ENCODE measurements at places on chromosomes 3 and 15.
A peak's percentile ranks its signal among the peaks of the same experiment; 100 is the strongest.

DNA sequence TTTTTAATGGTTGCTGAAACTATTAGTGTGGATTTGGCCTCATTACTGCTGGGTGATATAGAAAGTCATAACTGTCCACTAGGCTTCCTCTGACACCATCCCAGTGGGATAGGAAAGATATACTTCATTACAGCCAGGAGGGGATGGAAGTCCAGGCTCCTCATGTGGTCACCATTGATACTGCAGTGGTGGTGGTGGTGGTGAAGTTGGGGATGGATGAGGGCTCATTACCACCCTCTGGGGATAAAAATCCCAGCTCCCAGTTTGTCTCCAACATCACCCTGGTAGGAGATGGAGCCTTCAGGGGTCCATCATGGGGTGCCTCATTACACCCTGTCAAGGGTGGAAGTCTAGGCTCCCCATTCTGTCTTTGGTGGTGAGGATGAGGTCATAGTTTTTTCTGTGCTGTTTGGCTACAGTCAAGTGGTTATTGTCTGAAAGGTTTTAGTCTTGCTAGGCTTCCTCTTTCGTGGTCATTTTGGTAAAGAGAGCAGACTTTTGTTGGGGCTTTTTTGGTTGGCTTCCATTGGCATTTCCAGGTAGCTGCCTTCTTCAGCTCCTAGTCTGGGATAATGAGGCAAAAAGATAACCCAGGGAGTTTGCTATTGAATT, 30.1 kb upstream of the FILIP1L start:
- DNase-seq = no peak

GRCh38 chr3:32909999-32910398, 41.4 kb upstream of the CCR4 start:
- DNase-seq = no peak

- no peak for DNase-seq
Measured at GRCh38 chr3:37905987-37906674, 44.5 kb downstream of the CTDSPL start.

DNA sequence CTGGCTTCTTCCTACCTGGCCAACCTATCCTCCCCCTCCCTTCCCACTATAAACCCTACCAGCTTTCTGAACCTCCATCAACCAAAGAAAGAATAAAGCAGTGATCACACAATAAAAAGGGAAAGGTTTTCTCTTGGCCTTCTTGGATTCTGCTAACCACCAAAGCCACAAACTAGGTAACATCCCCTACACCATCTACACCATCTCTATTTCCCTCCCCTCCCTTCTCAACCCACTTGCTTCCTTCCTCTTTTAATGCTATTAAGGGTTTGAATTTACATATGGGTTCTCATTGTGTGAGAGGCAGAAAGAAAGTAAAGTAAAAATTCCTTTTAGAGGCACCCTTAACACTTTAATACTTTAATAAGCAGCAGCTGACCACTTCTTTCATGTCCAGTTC, 25.8 kb upstream of the RSL24D1 start:
- DNase-seq = no peak

- no peak for DNase-seq
Measured at GRCh38 chr3:195150181-195151118, 120.5 kb downstream of the XXYLT1 start.

GRCh38 chr3:184040010-184040409, 8.5 kb downstream of the HTR3D start:
- DNase-seq = no peak

DNA sequence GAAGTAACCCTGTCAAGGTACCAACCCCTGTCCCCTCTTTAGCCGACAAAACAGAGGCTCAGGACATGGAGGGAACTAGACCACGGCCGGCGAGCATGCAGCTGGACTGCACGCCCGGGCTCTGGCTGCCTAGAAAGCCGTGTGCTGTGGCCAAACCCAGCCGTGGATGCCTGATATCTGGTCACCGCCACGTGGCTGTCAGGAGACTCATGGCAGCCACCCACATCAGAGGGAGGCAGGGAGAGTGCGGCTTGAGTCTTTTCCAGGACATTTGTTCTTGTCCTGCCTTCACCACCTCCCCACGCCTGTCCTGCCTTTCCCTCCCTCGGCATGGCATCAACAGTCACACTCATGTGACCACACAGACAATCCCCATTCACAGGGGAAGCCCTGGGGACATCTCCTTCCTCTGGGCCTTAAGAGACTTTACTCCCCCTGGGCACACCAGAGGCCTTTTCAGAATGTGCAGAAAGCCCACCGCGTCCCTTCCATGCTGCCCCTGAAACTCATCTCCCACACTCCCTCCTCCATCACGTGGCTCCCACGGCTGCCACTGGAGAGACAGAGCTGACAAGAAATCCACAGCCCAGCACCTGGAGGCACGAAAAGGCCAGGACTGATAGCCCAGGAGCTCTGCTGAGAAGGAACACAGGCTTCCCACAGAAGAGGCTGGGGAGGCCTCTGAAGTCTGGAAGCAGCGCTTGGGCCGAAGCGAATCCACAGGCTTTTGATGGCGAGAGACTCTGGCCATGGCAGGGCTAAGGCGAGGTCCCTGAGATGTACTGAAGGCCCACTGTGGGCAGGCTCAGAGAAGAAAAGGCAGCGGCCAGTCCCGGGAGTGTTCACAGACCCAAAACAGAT, 71.2 kb upstream of the IQSEC1 start:
- no peak for DNase-seq

DNA sequence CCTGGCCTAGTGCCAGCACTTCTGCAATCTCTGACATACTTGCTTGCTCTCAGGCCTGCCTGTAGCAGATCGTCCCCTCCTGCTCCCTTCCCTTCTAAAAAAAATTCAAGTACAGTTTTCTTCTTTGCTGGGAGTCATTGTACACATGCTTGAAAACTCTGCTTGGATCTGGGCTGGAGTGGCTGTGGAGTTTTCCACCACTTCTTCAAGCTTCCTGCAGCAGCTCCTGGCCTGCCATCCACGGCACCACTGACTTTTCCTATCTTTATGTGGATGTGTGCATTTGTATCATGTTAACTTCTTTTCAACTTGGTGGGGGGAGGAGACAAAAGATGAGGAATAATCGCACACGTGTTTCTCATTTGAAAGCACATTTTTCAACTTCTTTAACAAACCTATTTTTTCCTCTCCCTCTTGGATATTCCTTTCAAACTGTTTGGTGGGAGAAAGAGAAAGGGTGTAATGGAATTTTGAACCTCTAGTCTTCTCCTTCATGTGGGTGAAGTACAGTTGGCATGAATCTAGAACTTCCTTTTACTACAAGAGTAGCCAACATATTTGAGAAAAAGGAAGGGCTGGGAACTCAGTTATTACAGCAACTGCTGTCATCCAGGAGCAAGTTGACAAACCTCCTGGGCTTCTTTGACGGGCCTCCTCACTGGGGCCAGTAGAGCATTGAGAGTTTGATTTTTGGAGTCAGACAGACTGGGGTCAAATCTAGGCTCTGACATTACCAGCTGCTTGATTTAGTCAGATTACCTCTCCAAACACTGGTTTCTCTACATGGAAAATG, 61.2 kb upstream of the LRTM1 start:
- peak; percentile 36 for DNase-seq

- no peak for DNase-seq
Measured at GRCh38 chr3:43998370-43998835, 243.3 kb upstream of the TOPAZ1 start.

- no peak for DNase-seq
Measured at GRCh38 chr3:17850448-17850847, 108.0 kb upstream of the TBC1D5 start.

- no peak for DNase-seq
Measured at GRCh38 chr3:67884345-67884744, 229.9 kb upstream of the SUCLG2 start.

DNA sequence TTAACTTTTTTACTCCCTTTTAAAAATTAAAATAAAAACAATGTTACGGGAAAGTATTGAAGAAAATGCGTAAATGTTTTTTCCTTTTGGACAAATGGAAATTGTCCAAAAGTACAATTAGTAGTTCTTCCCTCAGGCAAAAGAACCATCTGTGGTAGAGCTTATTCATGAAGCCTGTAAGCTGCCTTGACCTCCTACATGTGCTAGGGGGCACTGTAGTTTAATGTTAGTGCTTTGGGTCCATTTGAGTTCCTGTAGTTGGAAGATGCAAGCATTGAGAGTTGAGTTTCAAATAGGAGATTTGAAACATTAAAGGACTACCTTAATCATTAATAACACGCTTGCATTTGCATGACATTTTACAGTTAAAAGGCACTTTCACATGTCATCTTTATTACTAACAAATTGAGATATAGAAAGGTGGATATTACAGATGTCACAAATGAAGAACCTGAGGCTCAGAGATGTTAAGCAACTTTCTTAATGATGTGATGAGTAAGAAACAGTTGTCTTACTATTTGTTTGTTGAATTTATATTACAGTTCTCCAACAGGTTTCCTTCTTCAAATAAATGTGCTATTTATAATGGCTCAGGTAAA, 1.8 kb upstream of the ZNF385D start:
- DNase-seq = no peak

GRCh38 chr3:143514874-143515273, 333.4 kb downstream of the SLC9A9 start:
- no peak for DNase-seq

DNA sequence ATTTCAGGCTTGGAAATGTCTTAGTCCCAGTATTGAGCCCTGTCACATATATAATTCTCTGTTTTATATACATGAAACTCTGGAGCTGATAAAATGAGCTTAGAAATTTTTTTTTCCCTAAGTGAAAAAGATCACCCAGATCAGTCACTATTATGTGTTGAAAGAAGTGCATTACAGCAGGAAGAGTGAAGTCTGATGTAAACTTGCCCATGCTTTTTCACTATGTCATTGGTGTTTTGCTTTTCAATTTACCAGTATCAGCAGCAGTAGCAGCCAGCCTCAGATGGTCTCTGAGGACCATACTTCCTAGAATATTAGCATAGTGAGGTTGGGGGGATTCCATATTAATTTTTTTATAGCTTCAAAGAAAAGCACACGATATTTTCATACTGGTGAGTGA, 255.6 kb upstream of the KCNH8 start:
- DNase-seq = no peak

GRCh38 chr3:115789481-115789880, 166.2 kb downstream of the GAP43 start:
- DNase-seq = no peak

GRCh38 chr3:128011140-128011539, 41.1 kb upstream of the SEC61A1 start:
- DNase-seq = peak; percentile 35

- DNase-seq = no peak
Measured at GRCh38 chr3:176992565-176992964, 204.7 kb downstream of the TBL1XR1 start.

DNA sequence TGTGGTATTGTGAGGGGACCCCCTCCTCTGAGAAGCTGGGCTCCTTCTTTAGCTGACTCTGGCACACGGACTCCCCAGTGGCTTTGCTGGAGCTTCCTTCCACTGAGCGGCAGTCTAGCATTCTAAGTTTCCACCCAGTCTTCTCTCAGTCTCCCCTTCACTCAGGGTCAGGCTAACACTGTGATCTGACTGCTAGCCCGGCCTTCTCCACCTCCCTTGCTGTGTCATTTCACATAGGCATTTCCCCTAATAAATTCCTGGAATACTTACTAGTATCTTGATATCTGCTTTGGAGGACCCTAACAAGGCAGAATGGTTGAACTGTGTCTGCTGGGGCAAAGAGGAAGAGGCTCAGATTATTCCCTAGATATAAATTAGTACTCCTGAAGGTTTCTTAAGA, 106.2 kb upstream of the THBS1 start:
- DNase-seq = no peak

DNA sequence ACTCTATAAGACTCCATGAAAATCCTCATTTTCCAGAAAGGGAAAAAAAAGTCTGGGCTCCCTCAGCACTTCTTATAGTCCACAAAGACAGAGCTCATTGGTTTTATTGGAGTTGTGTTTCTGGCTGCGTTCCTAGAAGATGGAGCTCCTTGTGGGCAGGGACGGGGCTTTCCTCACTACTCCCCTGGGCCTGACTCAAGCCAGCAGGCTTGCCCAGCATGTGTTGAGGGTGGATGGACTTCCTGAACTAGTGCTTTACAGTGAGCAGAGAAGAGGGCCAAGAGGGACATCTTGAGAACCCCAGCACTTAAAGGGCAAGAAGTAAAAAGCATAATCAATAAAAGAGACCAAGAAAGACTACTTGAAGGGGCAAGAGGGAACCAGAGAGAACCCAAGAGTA, 43.2 kb upstream of the EPHB1 start:
- no peak for DNase-seq

DNA sequence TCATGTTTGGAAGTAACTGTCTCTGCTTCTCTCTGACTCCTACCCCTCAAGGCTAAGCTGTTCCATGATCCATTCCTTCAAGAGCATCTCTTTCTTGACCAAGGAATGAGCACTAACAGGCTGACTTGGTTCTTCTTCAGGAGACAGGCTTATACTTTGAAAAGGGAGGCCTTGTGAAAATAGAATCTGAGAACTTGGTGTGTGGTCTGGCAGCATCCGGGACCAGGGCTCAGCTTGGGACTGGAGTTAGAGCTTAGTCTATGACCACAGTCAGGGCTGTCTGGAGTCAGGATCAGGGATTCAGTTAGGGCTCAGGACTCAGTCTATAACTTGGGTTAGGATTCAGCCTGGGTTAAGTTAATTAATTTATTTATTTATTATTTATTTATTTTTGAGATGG, 44.9 kb upstream of the SLC6A6 start:
- no peak for DNase-seq

GRCh38 chr3:124858275-124858674, 28.9 kb downstream of the ITGB5 start:
- DNase-seq = no peak

DNA sequence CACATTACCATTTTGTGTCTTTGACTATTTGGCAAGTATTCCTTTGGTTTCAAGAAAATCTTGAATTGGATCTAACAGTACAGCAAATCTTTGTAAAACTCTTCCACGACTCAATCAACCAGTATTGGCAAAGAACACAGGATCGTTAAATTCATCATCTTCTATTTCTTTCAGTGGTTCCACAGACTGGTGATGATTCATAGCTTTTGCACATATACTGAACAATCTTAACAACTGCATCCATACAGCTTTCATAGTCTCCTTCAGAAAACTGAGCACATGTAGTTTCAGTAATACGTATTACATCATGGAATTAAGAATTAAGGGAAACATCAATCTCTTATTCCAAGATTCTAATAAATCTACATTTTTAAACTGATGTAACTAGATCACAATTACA, 91.6 kb upstream of the LIPC start:
- no peak for DNase-seq

Measured in left renal pelvis (tissue), 4 donors.